B cell (primary cell): ENCODE measurements at places on chromosomes 2 and 18. TPM values are rescaled to one million over a fixed set of nuclear protein-coding genes. Genes with fewer than 3 reads are reported as not detected.

DNA sequence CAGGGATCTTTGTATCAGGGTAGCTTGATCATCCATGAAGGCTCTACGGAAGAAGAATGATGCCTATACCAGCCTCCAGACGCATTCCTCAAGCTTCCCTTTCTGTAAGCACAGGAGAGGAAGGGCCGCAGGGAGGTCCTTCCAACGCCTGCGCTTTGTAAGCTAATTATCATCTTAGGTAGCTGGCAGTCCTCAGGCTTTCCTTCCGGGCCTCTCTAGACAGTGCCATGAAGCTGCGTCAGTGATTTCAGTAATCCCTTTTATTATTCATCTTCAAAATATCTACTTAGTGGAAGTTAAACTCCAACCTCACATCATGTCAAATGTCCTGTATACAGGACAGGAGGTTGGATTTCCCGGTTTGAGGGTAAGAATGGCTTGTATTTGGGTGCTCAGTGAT lies 92.3 kb downstream of the ETAA1 start:
- no peak for DNase-seq

DNA sequence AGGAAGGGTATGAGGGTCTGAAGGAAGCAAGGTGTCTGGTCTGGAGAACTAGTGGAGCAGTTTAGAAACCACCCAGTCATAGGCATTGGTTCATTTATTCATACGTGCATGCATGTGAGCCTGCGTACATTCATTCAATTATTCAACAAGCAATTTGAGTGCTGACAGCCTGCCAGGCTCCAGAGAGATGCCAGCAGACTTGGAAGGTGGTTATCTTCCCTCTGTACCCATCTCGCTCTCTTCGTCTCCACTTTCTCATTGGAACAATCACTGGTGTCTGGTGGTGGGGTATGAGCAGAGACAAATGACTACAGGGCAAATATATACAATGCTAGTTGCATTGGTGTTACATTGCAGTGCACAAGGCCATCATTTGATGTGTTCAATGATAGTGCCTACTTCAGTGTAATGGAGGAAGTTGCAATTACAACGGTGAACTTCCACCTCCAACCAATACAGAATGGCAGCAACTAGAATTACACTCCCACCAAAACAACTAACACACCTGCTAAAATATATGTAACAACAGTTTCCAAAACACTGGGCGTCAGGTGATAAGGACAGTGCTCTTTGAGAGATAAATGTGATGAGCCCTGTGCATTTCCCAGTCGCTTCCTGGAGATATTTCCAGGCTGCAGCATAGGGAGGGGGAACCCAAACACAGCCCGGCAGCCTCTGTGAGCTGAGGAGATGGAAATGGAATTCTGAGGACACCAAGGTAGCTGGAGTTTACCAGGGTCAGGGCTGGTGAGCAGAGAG lies 32.6 kb upstream of the CNGA3 start:
- DNase-seq: no peak

DNA sequence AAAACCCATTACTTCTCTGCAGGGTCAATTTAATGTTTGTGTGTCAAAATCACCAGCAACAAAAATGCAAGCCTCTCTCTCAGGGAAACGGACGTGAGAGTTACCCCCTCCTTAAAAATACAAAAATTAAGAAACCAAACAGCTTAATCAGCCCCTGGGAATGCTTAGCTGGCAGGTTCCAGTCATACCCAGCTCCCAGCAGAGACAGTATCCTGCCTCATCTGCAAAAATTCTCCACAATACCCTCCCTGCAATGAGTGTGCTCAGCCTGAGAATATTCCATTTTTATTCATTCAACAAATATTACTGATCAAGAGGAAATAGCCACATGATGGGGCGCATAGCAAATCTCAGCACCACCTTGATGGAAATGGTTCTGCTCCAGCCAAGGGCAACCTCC lies 36.3 kb downstream of the ST8SIA5 start:
- no peak for DNase-seq

DNA sequence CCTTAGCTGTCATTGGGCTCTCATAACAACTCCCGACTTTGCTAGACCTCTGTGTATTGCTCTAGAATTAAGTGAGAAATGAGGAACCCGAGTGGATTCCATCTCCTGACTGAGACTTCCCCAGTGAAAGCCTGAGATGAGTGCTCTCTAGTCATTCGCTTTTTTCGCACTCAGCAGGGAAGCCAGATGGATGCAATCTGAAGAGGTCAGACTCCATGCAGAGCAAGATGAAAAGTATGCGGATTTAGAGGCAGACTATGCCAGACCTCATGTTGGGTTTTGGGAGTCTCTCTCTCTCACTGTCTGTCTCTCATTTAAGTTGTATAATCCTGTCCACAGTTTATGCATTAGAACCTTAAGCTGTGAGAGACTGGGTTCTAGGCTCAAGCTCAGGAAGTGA lies 88.6 kb downstream of the SLC5A7 start:
- no peak for DNase-seq

GRCh38 chr2:46164529-46165301 lies 132.5 kb upstream of the EPAS1 start:
- no peak for DNase-seq

The EML6 gene
- 47.2 and 53.7 TPM in 2 replicates for total RNA-seq

The TRPM8 gene
- total RNA-seq: not detected in 2 replicates
